Bronchial epithelial cell (primary cell): ENCODE measurements at places on chromosomes 7 and 10. TPM values are rescaled to one million over a fixed set of nuclear protein-coding genes. Genes with fewer than 3 reads are reported as not detected.

ERVW-1 gene
- not detected in 2 replicates for total RNA-seq

DNA sequence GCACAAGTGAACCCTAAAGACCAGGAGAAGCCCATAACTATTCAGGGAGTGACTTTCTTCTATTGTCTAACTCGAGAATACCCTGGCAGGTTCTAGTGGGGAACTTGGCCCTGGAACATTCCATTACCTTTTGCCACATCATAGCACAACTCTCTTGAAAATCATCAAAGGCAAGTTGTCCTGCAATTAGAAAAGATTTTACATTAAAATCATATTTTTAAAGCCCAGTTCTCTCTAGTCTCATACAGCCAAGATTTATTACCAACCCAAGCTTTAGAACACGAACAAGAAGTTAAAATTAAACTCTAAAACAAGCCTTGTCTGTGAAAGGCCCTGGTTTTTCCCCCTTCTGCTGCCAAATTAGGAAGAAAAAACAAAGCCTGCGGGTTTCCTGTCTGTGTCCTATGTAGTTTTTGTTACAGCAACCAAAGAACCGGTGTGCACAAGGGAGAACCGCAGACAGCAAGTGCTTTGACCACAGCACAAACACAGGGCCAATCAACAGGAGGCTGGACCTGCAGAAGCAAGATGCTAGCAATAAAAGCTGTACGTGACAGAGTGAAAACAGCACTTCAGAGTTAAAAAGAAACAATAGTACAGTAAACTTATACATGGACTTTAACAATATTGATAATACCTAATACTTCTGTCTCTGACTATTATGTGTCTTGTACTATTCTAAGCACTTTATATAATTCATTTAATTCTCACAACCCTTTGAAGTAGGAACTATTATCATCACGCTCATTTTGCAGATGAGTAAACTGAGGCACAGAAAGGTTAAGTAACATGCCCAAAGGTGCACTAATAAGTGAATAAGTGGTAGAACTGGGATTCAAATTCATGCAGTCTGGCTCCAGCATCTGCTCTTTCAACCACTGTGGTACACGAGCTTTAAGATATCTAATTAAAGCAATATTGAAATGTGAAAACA lies 65.8 kb downstream of the STK17A start:
- DNase-seq = peak; percentile 62

TFPI2 gene
- 2.8 and 8.7 TPM in 2 replicates for total RNA-seq

KEL gene
- 0.13 TPM in 1 of 2 replicates, not detected in the other for total RNA-seq

DNA sequence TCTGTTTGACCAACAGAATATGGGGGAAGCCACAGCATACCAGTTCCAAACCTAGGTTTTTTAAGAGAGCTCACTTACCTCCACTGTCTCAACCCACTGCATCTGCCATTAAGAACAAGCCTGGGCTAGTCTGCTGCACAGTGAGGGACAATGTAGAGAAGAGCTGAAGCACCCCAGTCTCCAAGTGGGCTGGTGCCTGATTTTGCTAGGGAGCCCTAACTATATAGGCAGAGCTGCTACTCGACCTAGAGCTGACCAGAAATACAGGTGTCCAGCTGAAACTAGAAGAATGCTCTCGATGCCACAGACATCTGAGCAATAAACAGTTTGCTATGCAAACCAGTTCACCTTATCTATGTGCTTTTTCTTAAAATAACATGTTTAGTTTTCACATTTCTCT lies 106.9 kb upstream of the BET1 start:
- DNase-seq = peak; percentile 26
